Glutamatergic neuron (in vitro differentiated cells): ENCODE measurements at places on chromosomes 4 and X. TPM values are rescaled to one million over a fixed set of nuclear protein-coding genes. Genes with fewer than 3 reads are reported as not detected.

DNA sequence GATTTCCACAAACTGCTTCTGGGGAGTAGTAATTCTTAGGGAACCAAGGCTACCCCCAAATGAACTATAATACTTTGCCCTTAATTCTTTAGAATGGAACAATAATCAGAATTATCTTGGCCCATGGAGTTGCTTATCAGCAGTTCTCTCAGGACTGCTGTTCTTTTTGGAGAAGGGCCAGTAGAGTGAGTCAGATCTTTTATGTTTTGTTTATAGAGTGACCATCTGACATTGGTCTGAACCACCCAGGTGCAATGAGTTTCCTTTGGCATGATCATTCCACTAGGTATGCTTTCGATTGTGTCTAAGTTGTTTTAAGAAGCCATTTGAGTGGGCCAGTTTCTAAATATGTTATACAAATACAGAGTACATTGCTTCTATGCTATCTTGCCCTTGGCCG is 31.8 kb downstream of the PRRG1 start:
- DNase-seq: no peak

DNA sequence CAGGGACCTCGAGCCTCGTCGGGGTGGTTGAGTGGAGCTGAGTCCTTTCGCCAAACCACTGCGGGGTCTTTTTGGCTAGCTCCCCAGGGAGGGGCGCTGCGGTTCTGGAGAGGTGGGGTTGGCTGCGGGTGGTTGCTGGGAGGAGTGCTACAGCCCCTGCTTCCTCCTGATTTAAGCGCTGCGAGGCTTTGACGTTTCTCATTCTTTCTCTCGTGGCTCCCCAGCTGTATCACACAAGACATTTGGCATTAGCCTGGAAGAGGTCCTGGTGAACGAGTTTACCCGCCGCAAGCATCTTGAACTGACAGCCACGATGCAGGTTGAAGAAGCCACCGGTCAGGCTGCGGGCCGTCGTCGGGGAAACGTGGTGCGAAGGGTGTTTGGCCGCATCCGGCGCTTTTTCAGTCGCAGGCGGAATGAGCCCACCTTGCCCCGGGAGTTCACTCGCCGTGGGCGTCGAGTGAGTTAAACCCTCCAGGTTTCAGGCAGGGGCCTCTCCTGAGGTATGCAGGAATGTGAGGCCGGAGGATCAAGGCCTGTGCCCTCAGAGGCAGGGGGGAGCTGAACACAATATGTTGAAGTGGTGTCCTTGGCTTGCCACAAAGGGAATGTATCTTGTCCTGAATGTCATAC is 25.5 kb downstream of the ARHGAP36 start:
- DNase-seq: no peak

GRCh38 chr4:99876946-99877345 is 17.3 kb downstream of the LAMTOR3 start:
- DNase-seq: no peak

MTMR8 gene
- total RNA-seq: 2.2 TPM

VEGFD gene
- 0.20 TPM for total RNA-seq
